ENCODE measurements at places on chromosomes 12 and 14. TPM values are rescaled to one million over a fixed set of nuclear protein-coding genes. Genes with fewer than 3 reads are reported as not detected.

DNA sequence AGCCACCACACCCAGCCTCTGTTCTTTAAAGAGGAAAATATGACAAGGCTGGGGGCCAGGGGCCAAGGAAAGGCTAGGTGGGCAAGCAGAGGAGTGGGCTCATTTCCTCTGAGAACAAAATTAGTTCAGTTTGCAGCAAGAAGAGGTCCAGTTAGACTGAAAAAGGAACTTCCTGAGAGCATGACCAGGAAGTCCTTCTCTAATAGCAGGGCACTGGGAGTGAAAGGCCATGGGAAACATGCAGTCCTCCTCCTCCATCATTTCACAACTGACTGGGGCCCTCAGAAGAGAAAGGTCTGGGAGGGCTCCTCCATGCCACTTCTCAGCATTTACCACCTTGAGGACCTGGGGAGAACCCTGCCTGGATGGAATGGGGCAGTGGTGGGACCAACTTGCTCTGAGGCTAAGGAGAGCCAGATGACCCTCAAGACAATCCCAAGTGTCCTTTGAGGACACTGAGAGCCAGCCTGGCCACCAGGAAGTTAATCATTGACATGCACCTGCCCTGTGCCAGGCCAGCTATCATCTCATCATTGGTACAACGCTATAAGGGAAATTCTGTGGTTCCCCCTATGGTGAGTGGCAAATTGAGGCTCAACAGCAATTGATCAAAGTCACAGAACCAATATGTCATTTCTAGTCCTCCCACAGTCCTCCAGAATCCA lies 2.0 kb downstream of the AQP2 start:
- no peak for DNase-seq

- DNase-seq: no peak
Measured at GRCh38 chr14:103001651-103002396, 55.5 kb downstream of the CDC42BPB start.

- DNase-seq: no peak
Measured at GRCh38 chr12:104347374-104348075, 44.0 kb downstream of the EID3 start.

- no peak for DNase-seq
Measured at GRCh38 chr12:49928471-49928870, 22.1 kb upstream of the AQP2 start.

DNA sequence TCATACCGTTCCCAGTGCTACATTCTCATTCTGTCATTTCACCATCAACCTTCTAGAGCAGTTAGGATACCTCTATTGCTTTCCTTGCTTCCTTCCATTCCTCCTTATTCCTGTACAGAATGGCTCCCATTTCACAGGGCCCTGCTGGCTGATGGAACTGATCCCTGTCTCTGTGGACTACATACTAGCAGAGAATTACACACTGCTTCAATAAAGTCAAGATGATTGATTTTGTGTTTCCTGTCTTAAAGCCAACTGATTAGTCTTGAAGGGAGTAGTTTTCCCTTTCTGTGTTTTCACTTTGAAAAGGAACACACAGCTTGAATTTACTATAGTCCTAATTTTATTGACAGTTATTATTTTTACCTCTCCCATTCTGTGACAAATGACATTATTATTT lies 130.1 kb downstream of the ST8SIA1 start:
- DNase-seq: no peak

DNA sequence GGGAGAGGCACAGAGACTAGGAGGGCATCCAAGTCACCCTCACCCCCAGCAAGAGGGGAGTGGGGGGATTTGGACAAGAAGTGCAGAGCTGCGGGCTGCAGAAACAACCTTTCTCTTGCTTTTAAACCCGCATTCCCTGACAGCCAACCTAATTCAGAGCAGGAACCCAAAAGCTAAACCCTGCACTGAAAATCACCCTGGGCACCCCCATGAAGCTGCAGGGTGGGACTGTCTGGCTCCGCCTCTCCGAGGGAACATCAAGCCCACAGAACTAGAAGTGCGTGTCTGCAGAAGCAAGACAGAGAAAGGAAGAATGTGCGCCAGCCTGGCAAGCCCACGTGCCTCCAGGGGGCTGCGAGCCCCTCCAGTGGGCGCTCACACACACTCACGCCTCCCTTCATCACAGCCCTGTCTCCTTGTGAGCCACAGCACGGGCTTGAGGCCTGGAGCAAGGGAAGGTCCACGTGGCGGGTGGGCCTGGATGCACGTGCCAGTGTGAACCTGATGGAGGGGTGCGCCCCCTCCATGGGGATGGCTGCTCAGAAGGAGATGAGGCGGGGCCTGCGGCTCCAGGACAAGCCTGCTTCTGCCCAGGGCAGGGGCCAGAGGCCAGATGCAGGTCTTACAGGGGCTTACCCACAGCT lies 27.8 kb upstream of the PNMA1 start:
- no peak for DNase-seq

GRCh38 chr14:96104469-96105057 lies 65.4 kb downstream of the C14orf132 start:
- DNase-seq: no peak

GRCh38 chr14:75984674-75985073 lies 889 bp upstream of the IFT43 start:
- no peak for DNase-seq

DNA sequence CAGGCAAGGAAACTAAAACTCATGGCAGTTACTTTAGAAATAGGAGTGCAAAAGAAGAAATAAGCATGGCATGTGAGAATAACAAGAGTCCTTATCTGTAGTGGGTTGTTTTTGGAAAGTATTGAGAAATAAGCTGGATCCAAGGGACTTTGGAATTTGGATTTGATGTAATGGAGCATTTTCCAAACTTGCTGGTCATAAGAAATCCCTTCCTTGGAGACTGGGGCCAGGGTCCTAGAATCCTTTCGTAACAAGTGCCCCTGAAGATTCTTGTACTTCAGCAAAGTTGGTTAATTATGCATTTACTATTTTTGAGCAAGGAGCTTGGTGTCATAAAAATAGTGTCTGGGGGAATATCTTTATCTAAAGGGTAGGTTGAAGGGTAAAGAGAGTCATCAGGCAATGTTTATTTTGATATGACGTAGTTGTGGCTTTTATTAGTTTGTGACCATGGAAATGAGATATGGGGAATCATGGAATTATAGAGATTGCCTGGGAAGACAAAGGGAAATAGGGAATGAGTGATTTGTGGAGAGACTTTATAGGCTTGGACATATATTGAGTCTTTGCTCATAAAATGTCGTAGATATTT lies 53.9 kb downstream of the WNK1 start:
- no peak for DNase-seq

- DNase-seq: no peak
Measured at GRCh38 chr14:68677476-68677875, 115.4 kb downstream of the ZFP36L1 start.

GRCh38 chr14:103112400-103113243 lies 10.6 kb upstream of the TNFAIP2 start:
- DNase-seq: no peak

DNA sequence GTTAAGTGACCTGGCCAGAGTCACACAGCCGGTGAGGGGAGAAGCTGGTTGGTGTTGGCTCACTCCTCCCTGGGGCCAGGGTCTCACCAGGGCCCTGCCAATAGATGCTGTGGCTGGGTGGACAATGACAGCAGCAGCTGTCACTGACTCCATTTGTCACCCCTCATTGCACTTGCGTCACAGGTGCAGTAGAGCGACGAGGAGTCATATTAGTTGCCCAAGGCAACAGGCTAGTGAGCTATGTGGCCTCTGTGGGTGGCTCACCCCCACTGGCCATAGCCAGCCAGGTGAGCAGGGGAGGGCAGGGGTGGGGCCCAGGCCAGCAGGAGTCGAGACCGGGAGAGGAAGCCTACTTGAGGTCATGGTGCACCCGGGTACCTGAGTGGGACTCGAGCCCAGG lies 9.7 kb downstream of the SLC25A47 start:
- DNase-seq: no peak

DNA sequence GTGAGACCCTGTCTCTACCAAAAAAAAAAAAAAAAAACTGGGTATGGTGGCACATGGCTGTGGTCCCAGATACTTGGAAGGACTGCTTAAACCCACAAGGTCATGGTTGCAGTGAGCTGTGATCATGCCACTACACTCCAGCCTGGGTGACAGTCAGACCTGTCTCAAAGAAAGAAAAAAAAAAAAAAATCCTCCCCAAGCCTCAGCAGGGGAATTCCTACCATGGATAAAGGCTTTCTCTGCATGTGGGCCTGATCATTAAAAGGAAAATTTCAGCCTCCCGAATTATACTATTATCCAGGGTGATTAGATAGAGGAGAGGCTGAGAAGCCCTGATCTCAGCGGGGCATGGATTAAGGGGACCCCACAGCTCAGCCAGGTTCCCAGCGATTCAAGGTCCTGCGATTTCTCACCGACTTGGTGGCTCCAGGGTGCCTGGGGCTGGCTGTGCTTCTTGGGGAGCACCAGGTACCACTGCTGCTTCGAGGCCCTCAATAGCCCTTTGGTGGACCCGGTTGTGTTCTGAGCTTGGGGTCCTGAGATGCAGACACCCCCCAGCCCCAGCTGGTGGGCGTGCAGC lies 5.6 kb downstream of the SH2B3 start:
- no peak for DNase-seq

DNA sequence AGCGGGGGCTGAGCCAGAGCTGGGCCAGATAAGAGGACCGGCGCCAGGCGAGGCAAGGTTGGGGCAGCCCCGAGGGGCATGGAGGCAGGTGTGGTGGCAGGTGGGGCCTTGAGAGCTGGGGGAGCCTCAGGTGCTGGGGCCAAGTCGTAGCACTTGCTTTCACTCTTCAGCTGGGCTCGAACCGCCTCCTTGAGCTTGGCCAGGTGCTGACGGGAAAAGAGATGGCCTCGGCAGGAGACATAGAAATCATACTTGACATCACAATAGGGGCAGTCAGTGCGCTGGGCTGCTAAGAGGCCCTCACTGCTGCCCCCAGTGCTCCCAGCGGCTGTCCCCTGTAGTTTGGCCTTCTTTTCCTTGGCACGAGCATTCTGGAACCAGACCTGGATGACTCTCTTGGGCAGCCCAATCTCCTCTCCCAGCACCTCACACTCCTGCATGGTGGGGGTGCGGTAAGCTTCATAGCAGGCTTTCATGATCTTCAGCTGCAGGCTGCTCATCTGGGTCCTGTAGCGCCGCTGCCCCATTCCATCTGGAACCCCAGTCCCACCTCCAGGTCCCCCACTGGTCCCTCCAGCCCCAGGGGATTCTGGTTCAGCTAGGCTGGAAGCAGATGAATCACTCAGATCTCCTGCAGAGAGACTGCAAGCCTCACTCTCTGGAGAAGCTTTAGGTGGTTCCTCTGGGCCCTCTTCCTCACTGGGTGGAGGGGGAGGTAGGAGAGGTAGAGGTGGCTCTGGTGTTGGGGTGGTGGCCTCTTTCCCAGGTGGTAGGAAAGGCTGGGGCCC lies 28.1 kb downstream of the ZFHX2 start:
- DNase-seq: no peak

DNA sequence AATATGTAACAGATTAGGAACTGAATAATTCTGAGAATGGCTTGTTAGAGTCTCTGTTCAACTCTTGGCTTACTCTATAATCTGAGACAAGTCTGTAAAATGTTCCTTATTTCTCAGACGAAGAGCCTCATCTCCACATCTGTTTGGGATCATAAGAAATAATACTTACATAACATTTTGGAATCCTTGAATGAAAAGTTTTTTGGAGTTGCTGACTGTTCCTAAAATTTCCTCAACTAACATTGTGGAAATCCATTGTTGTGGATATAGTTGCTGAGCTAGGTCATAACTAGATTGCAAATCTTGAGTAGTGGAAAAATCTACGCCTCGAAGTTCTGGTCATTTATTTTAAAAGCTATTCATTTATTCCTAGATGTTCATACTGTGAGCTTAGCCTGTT lies 402.9 kb downstream of the ZFP36L1 start:
- DNase-seq: no peak

DNA sequence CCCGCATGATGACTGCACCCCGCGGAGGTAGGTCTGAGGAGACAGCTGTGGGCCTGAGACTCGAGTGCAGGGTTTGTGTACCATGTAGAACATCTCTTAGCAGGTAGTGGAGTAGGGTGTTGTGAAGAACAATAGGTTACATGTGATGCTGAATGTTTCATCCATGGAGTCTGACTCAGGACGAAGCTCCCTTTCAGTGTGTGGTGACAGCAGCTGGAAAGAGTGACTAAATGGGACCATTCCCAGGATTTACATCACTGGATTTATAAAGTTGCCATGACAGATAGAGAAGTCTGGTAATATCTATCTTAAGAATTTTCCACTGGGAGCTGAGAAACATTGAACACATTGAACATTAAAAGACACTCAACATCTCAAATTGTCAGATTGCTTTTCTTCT lies 259.6 kb upstream of the RGS6 start:
- no peak for DNase-seq

GRCh38 chr12:6430124-6430989 lies 14.4 kb upstream of the CD27 start:
- no peak for DNase-seq

- DNase-seq: no peak
Measured at GRCh38 chr12:57419495-57419894, 11.3 kb downstream of the R3HDM2 start.

DNA sequence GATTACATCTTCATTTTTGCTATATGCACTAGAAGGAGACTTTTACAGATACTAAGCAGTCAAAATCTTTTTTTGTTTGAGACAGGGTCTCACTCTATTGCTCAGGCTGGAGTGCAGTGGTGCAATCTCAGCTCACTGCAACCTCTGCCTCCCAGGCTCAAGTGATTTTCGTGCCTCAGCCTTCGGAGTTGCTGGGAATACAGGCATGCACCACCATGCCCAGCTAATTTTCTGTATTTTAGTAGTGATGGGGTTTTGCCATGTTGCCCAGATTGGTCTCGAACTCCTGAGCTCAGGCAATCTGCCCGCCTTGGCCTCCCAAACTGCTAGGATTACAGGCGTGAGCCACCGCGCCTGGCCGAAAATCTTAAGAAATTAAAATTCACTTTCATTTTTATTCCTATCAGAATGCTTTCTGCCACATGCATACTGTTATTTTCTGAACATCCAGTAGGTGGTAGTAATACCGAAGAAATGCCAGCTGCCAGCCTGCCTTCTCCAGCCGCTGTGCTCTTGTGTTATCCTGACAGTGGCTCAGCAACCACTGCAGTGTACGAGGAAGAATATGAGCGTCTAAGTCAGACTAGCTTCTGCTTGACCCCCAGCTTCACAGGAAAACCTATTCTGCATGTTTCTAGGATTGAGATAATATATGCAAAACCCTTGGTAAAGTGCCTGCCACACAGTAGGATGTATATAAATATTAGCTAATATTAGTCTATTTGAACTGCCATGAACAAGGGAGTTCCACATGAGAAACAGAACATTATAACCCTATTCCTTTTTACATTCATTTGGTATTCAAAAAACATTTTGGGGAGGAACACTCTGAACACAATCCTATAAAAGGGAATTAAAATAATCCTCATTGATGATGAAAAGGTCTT lies 54.2 kb downstream of the RPAP3 start:
- peak; percentile 40 for DNase-seq

Gene SUOX
- 31.6 TPM for total RNA-seq

Gene PDE6H
- not detected for total RNA-seq

Gene BMP4
- total RNA-seq: 101 TPM

Gene DPY19L2
- total RNA-seq: 16.4 TPM

Gene ZCRB1
- total RNA-seq: 31.5 TPM

Gene FSCB
- not detected for total RNA-seq

Gene BHLHE41
- total RNA-seq: 4.0 TPM

Gene BATF
- total RNA-seq: not detected

All from endothelial cell (in vitro differentiated cells).